ENCODE measurements at places on chromosomes 2 and 18. TPM values are rescaled to one million over a fixed set of nuclear protein-coding genes. Genes with fewer than 3 reads are reported as not detected.

GRCh38 chr2:34098256-34098655, 499.2 kb upstream of the FAM98A start:
- H3K36me3 ChIP-seq = no peaks in the 10 kb centered on the region
- H3K4me1 ChIP-seq = no peaks in the 10 kb centered on the region
- no peak overlapping the region for H3K4me3 ChIP-seq
- H3K27ac ChIP-seq = no peak overlapping the region
- no peak for DNase-seq

GRCh38 chr2:237858294-237859081, 935 bp upstream of the RAMP1 start:
- peak; percentile 47 for DNase-seq
- H3K27ac ChIP-seq = no peak overlapping the region
- no peaks in the 10 kb centered on the region for H3K36me3 ChIP-seq
- peaks cover 22% of the 10 kb centered on the region for H3K4me1 ChIP-seq
- H3K4me3 ChIP-seq = no peak overlapping the region
- H3K27me3 ChIP-seq = peaks cover 4% of the 10 kb centered on the region

- DNase-seq = no peak
- no peak overlapping the region for H3K27ac ChIP-seq
- H3K36me3 ChIP-seq = no peaks in the 10 kb centered on the region
- H3K27me3 ChIP-seq = no peaks in the 10 kb centered on the region
- H3K4me3 ChIP-seq = no peak overlapping the region
- H3K4me1 ChIP-seq = no peaks in the 10 kb centered on the region
Observed at GRCh38 chr18:46680784-46681695, 24.0 kb upstream of the LOXHD1 start.

GRCh38 chr18:11689669-11690565, 853 bp downstream of the GNAL start:
- peak; percentile 35 for DNase-seq
- peak overlapping the region; percentile 37 for H3K4me3 ChIP-seq
- peaks cover 12% of the 10 kb centered on the region for H3K27me3 ChIP-seq
- peak overlapping the region; percentile 21 for H3K27ac ChIP-seq
- H3K36me3 ChIP-seq = no peaks in the 10 kb centered on the region

DNA sequence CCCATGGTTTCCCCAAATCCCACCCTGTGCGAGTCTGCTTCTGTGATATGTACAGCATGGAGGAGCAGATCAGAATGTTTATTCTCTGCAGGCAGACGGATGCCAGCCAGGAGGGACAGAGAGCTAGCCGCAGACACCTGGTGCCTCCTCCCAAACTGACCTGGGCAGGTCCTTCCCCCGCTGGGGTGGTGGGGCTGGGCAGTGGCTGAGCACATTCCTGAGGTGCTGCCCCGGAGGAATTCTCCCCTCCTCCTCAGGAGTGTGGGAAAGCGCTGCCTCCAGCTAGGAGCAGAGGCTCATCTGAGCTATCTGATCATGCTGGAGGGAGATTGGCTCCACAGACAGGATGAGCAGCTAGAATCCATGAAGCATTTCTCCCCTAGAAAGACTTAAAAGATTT, 21.7 kb downstream of the C2orf92 start:
- H3K36me3 ChIP-seq = no peaks in the 10 kb centered on the region
- H3K27me3 ChIP-seq = no peaks in the 10 kb centered on the region
- H3K4me3 ChIP-seq = no peak overlapping the region

GRCh38 chr2:206031950-206032567, 53.9 kb downstream of the INO80D start:
- no peak overlapping the region for H3K4me3 ChIP-seq
- no peaks in the 10 kb centered on the region for H3K36me3 ChIP-seq
- no peaks in the 10 kb centered on the region for H3K4me1 ChIP-seq
- no peak for DNase-seq

The RAB10 gene
- total RNA-seq = 114 TPM

The VWC2L gene
- not detected for total RNA-seq

The GKN1 gene
- total RNA-seq = not detected
